Stimulated activated CD4-positive, alpha-beta T cell treated with anti-CD3 and anti-CD28 coated beads, Interleukin-4, amount 100 ng/mL, for 24 hours (primary cell): ENCODE measurements at places on chromosomes 2 and 18.

- DNase-seq = no peak
These were observed 714.6 kb upstream of the LRATD1 start for GRCh38 chr2:13917958-13918357.

DNA sequence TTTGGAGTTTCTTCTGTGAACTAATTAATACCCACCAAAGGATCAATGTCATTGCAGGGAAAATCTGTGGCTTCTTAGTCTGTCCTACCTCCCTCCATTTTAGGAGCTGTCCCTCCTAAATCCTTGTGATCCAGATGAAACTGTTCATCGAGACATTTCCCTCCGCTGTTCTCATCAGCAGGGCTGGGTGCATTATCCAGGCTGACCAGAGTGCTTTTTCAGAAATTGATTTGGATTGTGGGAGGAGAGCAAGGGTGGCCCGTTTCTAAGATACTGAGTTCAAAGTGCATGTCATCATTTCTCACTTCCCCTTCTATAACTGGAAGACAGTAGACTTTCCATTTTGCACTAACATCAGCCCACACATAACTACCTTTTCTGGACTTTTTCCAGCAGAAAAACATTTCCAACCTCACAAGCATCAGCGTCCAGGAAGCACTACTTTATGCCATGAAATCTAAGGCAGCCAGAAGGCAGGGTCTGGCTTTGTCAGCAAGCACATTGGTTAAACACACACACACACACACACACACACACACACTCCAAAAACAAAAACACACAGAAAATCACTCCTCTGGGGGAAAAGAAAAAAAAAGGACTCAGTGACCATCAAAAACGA, 94.1 kb downstream of the ANKRD44 start:
- DNase-seq = no peak

- no peak for DNase-seq
These were observed 274.1 kb upstream of the SLC8A1 start for GRCh38 chr2:40725950-40726349.

GRCh38 chr2:71101656-71102055, 28.4 kb downstream of the MCEE start:
- DNase-seq = no peak

GRCh38 chr2:48693066-48693465, 62.5 kb downstream of the LHCGR start:
- DNase-seq = no peak
